ENCODE measurements at places on chromosomes 3 and 15. TPM values are rescaled to one million over a fixed set of nuclear protein-coding genes. Genes with fewer than 3 reads are reported as not detected.

Gene TRAIP
- 19.1 TPM for total RNA-seq

- no peak for DNase-seq
Observed at GRCh38 chr3:46666453-46666845, 27.0 kb downstream of the ALS2CL start.

- no peak for DNase-seq
Observed at GRCh38 chr15:59687836-59688235, 1.3 kb downstream of the BNIP2 start.

DNA sequence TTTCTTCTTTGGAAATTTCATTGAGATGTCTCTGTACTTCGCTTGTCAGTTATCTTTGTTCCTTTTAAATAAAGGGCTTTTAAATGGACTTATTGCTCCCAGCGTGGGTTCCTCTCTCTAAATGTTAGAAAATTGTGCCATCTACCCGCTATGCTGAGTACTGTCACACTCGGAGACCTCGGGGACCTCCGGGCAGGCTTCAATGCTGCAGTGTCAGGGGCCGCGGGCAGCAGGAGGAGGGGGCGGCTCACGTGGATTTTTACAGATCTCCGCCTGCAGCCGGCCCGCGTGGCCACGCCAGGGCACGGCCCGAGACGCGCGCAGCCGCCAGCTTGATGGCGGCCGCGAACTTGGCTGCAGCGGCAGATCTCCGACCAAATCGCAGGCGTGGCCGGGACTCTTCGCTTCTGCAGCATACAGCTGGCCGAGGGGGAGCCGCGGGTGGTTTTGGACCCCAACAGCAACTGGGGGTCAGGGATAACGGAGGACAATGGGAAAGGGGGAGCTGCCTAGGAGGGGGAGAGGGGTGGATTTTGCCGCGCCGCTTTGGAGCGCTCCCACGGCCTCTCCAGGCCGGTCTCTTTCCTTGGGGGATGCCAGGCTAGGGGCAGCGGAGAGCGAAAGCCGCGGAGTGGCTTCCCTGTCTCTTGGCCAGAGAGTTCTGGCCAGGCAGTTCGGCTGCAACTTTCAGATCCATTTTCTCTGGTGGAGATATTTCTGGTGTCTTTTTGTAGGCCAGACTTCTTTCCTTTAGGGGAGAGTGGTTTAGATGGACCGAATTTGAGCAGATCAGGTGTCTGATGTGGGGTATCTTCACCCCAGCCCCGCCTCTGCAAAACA lies 15.3 kb downstream of the NR2F2 start:
- no peak for DNase-seq

- DNase-seq = no peak
Observed at GRCh38 chr3:188383748-188384147, 229.8 kb downstream of the LPP start.

DNA sequence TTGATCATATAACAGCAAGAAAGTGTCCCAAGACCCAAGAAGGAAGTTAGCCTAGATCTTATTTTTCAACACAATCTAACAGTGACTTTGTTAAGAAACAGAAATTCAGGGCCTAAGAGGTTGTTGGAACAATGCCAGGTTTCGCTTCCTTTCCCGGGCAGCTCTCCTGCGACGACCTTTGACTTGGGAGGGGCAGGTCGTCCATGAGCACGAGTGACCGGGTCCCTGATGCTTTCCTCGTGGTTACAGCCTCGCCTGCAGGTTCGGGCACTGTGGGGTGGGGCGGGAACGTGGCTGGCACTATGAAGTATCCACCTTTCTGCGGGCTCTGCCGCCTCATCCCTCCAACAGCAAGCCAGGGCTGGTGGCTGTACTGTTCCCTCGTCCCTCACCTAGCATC lies 90.1 kb upstream of the RGMA start:
- no peak for DNase-seq

DNA sequence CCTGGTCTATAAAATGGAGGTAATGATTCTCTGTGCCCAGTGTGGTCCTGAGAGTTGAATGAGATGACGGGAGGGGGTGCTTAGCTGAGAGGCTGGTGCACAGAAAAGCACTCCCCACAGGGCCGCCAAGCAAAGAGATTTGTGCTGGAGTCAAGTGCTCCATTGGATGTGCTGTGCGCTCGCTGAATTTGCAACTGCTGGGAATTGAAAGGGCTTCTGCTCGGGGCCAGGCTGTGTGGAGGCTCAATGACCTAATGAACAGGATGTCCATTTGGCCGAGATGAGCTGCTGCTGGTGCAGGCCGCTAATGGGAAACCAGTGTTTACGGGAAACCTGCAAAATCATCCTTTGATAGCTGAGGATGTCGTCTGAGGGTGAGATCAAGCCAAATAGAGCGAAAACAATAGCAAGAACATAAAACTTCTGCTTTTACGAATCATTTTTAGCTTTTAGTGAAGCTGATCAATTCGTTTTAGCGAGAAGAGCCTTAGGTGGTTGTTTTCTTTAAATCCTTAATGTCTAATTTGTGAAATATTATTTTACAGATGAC lies 211.7 kb downstream of the GABRG3 start:
- DNase-seq = no peak
